ENCODE measurements at places on chromosomes 11 and 22.

GRCh38 chr11:61916737-61917333, 531 bp downstream of the RAB3IL1 start:
- DNase-seq = no peak

DNA sequence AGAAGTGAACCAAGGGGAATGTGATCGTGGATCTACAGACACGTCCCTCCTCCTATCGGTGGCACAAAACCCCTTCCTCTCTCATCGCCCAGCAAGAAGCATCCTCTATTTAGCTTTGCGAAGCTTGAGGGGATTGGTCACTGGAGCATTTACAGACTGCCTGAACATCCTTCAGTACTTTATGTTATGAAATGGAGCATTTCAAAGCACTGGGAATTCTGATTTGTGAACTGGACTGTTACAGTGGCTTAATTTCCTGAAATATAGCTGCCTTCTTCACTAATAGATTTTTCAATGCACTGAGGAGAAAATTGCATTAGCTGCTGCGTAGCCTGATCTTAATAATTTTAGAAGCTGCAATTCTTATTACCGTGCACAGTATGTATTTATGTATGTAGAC, 344.5 kb downstream of the LARGE1 start:
- no peak for DNase-seq

GRCh38 chr11:77854838-77855237, 33.9 kb downstream of the AAMDC start:
- DNase-seq = no peak

- DNase-seq = no peak
These were observed 537 bp downstream of the EP300 start for GRCh38 chr22:41092847-41093411.

- DNase-seq = peak; percentile 77
These were observed 741 bp upstream of the TMEM179B start for GRCh38 chr11:62786318-62787004.

DNA sequence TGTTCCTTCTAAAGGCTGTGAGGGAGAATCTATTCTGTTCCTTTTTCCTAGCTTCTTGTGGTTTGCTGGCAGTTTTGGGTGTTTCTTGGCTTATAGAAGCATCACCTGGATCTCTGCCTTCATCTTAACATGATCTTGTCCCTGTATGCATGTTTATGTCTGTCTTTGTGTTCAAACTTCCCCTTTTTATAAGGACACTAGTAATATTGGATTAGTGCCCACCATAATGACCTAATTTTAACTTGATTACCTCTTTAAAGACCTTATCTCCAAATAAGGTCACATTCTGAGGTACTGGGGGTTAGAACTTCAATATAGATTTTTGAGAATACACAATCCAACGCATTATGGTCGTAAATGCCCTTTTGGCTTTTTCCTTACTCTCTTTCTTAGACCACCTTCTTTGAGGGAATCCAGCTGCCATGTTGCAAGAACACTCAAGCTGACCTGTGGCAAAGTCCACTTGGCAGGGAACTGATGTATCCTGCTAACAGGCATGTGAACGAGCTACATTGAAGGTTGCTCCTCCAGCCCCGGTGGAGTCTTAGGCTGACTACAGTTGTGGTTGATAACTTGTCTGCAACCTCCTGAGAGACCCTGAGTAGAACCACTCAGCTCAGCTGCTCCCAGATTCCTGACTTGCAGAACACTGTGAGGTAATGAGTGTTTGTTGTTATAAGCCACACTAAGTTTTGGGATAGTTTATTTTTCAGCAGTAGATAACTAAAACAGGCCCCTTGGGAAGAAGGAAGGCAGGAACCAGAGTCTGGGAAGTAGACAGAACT, 127.1 kb upstream of the OR9Q1 start:
- no peak for DNase-seq

DNA sequence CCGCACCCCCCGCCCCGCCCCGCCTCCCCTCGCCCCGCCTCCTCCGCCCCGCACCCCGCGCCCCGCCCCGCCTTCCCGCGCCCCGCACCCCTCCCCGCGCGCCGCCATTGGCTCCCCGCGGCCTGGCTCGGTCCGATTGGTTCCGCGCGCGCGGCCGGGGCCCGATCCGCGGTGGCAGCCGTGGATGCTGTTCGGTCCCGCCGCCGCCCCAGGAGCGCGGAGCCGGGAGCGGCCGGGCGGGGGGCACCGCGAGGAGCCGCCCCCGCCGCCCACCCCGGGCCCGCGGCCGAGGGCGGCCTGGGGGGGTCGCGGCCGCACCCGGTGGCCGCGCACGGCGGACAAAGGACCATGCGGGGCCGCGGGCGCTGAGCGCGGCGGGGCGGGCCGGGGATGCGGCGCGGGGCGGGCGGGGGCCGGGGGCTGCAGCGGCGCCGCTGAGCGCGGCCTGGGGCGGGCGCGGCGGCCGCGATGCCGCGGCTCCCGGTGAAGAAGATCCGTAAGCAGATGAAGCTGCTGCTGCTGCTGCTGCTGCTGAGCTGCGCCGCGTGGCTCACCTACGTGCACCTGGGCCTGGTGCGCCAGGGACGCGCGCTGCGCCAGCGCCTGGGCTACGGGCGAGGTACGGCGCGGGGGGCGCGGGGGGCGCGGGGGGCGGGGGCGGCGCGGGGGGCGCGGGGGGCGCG, at the start of gene B4GALNT4:
B4GALNT4 (plus strand) TSS at position 164 of the 683 bp plus-strand sequence; CDS start at position 469, 305 bp downstream.
- DNase-seq = no peak

DNA sequence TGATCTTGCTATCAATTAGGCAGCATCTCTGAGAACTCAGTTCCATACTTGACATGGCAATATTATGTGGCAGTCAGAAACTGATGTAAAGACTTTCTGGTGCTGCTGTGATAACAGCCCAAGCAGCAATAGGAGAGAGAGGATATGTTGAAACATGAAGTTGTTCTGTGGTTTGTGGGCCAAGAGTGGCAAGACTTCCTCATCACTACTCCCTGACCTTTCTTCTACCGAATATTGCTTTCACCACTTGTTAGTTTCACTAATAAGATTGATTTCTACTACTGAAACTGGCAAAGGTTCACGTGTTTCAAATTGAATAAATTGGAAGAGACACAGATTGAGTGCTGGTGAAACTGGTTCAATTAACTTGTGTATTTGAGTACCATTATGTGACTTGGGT, 852.6 kb upstream of the RAG2 start:
- DNase-seq = no peak

DNA sequence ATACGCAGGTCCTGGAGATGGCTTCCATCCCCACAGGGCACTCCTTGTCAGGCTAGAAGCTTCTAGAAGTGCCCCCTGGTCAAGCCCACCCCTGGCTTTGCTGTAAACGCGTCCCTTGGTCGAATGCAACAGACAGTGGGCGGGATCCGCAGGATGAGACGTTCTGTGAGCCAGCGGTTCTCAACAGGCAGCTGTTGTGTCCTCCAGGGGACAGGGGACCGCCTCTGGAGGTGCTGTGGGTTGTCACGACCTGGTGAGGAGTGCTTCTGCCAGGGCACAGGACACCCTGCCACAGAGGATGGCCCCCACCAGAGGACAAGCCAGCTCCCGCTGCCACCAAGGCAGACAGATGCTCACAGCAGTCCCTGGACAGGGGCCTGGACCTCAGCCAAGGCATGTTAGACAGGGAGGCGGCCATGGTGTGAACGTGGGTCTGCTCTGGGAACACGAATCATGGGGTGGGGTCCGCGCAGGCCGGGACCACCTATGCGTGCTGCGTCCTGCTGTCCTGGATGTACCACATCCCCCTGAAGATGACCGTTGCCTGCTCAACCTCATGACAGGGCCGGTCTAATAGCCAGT, 11.7 kb downstream of the CRELD2 start:
- no peak for DNase-seq

GRCh38 chr11:49995565-49995964, 13.2 kb upstream of the OR4C12 start:
- DNase-seq = no peak

GRCh38 chr11:10305964-10306918, 1.4 kb downstream of the ADM start:
- no peak for DNase-seq

- DNase-seq = no peak
These were observed 775.6 kb upstream of the CCDC90B start for GRCh38 chr11:84061726-84062125.

GRCh38 chr11:27412192-27412691, 49.2 kb upstream of the CCDC34 start:
- DNase-seq = no peak

- DNase-seq = no peak
These were observed 38.2 kb downstream of the OR2AG2 start for GRCh38 chr11:6733326-6734275.

GRCh38 chr11:69669486-69669885, 5.7 kb downstream of the LTO1 start:
- no peak for DNase-seq

- DNase-seq = peak; percentile 48
These were observed 46.4 kb downstream of the MORC2 start for GRCh38 chr22:30922151-30922611.

DNA sequence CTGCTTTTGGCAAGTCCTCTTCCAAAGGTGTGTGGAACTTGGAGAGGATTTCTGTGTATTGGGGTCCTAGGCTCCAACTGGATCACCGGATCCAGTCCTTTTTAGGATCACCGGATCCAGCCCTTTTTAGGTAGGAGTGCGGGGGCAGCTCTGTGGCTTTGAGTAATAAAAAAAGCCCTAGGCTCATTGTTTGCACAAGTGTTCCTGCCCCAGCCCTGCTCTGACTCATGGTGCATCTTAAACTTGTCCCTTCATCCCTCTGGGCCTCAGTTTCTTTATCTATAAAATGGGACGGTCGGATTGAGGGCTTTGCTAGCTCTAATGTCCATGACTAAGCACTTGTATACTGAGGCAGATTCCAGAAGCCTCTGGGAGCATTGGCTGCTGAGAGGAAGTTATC, 22.7 kb upstream of the CD44 start:
- DNase-seq = no peak

GRCh38 chr11:31500560-31500959, 8.9 kb downstream of the IMMP1L start:
- DNase-seq = no peak

DNA sequence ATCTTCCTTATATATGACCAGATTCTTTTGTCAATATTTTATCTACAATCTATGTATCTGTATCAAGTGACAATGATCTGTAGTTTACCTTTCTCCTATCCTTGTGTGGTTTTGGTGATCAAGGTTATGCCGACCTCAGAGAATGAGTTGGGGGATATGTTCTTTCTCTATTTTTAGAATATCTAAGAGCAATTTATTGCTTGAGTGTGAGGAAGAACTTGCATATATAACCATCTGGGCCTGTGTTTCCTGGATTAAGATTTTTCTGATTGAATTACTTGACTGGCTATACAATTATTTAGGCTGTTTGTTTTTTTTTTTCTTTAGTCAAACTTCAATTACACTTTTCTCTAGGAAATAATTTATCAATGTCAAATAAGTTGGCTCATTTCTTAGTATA, 14.0 kb upstream of the C22orf39 start:
- no peak for DNase-seq

- no peak for DNase-seq
These were observed 500.5 kb downstream of the BUD13 start for GRCh38 chr11:116272181-116272789.

- no peak for DNase-seq
These were observed 8.1 kb downstream of the CSF2RB start for GRCh38 chr22:36921309-36922104.

- no peak for DNase-seq
These were observed 30.0 kb downstream of the EIF3M start for GRCh38 chr11:32613500-32614151.

GRCh38 chr11:20045098-20045688, 115.1 kb downstream of the DBX1 start:
- DNase-seq = no peak

DNA sequence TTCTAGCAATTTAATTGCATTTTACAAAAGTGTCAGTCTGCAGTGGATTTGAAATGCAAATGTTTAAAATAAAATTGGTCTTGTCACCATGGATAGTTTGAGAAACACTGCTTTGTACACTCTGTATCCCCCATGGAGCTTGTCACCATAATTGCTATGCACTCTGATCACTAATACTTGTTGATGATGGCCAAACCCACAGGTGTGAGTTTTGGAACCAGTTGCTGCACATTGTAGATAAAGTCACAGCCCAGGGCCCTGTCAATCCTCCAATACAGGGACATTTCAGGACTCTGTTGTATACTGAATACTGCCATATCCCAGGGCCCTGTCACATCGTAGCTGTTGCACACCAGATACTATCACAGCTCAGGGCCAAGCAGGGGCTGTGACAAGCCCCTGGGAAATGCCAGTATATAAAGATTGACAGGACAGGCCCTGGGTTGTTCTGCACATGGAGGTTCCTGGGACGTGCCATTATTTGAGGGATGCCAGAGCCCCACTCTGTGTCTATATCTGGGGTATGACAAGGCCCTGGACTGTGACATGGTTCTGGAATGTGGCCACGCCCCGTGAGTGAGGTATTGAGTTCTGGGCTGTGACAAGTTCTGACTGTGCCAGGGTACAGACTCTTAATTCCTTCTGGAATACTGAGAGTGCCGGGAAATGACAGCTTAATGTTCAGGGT, 27.9 kb upstream of the SMPD1 start:
- no peak for DNase-seq

- no peak for DNase-seq
These were observed 62.1 kb upstream of the NUP50 start for GRCh38 chr22:45101515-45102227.

DNA sequence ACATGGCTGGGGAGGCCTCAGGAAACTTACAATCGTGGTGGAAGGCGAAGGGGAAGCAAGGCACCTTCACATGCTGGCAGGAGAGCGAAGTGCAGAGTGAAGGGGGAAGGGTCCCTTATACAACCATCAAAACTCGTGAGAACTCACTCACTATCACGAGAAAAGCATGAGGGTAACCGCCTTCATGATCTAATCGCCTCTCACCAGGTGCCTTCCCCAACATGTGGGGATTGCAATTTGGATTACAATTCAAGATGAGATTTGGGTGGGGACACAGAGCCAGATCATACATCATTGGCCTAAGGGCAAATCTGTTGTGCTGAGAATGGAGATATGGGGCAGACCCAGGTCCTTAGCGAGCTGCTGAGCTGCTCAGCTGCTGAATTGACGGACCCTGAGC, 13.1 kb downstream of the C1QTNF6 start:
- DNase-seq = no peak

DNA sequence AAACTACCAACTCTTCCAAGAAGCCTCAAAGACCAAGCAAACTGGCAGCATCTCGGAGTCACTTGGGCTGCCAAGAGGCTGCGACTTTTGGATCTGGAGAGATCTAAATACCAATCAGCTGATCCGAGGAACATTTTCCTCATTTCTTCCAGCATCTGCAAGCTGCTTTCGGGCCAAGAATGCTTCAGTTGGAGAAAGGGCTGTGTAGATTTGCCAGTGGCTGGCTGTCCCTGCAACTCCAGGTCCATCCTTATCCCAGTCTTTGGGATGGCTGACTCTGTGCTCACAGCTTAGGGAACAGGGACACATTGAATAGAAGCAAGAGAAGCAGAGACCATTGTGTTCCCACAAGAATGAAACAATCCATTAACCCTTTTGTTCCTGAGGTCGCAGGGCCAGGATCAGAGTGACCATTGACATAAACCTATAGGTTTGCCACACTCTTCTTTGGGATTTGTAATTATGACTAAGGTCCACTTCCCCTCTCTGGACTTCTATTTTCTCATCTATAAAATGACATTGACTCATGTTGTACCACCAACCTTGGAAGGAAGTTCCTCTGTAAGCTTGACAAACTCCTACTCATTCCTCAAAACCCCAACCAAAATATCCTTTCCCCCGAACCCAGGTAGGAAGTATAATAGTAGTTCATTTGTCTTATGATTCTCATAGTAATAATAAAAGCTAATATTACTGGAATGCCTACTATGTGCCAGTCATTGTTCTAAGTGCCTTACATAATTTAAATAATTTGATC, 340.8 kb downstream of the MN1 start:
- DNase-seq = no peak

GRCh38 chr11:20518323-20518834, 81.0 kb upstream of the SLC6A5 start:
- no peak for DNase-seq

- no peak for DNase-seq
These were observed 2.8 kb upstream of the NUCB2 start for GRCh38 chr11:17273668-17274282.

Data from stimulated activated CD4-positive, alpha-beta T cell treated with anti-CD3 and anti-CD28 coated beads, Interleukin-15, amount 100 ng/mL, for 1 hour (primary cell).